Progenitor cell of endocrine pancreas (in vitro differentiated cells): ENCODE measurements at places on chromosomes 1 and 21.

DNA sequence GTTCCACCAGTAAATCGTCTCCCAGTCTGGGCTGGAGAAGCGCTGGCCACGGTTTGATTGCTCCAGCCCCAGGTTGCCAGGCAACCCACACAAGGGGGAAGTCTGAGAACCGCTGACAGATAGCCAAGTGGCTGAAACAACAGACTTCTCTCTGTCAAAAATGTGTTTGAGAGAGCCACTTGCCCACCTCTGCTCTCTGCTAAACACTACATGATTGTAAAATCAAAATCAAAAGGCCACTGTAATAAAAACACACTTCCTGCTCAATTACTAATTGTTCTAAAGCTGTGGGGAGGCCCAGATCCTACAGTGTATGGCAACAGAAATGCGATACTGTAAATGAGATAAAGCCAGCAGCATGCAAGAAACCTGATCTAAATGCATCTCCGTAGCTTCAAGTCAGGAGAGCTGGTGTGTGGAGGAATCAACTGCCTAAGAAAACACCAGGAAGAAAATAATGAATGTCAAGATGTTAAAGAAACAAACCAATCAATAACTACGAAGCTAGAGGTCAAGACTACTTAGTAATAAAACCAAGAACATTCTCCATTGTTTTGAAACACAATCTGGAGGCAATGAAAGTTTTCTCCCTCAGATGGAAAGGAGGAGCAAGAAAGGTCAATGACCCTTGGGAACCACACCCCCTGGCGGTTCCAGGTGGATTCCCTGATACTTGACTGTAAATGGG is 121.2 kb downstream of the SLC45A1 start:
- peaks cover 12% of the 10 kb centered on the region for H3K36me3 ChIP-seq
- H3K4me3 ChIP-seq, result no peak overlapping the region
- H3K27ac ChIP-seq, result peak overlapping the region; percentile 94
- H3K27me3 ChIP-seq, result no peaks in the 10 kb centered on the region
- no peak for DNase-seq

GRCh38 chr1:41957568-41957967 is 38.8 kb upstream of the HIVEP3 start:
- no peak for DNase-seq
- H3K4me1 ChIP-seq, result peaks cover 7% of the 10 kb centered on the region
- no peak overlapping the region for H3K27ac ChIP-seq
- no peak overlapping the region for H3K4me3 ChIP-seq
- no peaks in the 10 kb centered on the region for H3K27me3 ChIP-seq

DNA sequence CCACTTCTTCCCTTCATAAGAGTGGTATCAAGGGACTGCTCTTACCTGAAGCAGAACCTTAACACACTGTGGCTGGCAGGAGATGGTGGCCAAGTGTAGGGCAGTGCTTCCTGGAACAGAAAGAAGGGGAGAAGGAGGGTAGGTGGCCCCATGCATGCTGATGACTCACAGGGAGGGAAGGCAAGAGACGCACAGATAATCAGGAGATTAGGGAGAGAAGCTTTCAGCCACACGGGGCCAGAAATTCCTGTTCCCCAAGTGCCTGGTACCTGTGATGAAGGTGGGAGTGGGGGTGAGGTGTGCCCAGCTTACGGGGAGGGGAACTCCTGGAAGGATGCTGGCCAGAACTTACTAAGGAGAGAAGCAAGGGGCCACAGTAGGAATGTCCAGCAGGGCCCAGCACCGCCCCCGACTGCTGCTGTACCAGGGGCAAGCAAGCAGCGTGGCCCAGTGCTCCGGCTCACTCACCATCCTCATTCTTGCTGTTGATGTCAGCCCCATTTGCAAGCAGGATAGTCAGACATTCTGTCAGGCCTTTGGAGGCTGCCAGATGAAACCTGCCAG is 7.7 kb downstream of the ANKRD35 start:
- peaks cover 44% of the 10 kb centered on the region for H3K27me3 ChIP-seq
- H3K4me1 ChIP-seq, result peaks cover 9% of the 10 kb centered on the region
- H3K4me3 ChIP-seq, result no peak overlapping the region
- H3K27ac ChIP-seq, result no peak overlapping the region
- no peak for DNase-seq

- H3K27ac ChIP-seq, result no peak overlapping the region
- DNase-seq, result no peak
- no peaks in the 10 kb centered on the region for H3K36me3 ChIP-seq
- peaks cover 5% of the 10 kb centered on the region for H3K27me3 ChIP-seq
- H3K4me1 ChIP-seq, result peaks cover 18% of the 10 kb centered on the region
Observed at GRCh38 chr1:90317628-90318027, 322.7 kb downstream of the ZNF326 start.

DNA sequence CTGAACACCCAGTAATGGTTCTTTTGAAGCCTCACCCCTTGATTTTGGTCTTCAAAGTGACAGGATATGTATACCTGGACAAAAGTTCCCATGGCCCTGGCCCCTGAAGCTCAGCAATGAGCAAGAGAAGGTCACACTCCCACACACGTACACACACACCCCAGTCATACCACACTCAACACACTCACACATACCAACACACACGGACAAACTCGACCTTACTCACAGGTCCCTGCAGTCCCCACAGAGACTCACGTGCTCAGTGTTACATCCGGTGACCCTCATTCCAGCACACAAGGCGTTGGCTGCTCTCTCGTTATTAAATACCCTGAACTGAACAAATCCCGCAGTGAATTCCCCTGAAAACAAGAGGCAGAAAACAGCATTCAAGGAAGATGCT is 5.9 kb downstream of the ITLN1 start:
- no peak overlapping the region for H3K27ac ChIP-seq
- H3K4me3 ChIP-seq, result no peak overlapping the region
- no peaks in the 10 kb centered on the region for H3K36me3 ChIP-seq
- no peaks in the 10 kb centered on the region for H3K27me3 ChIP-seq
- no peak for DNase-seq
